ENCODE measurements at places on chromosomes 16 and 17. TPM values are rescaled to one million over a fixed set of nuclear protein-coding genes. Genes with fewer than 3 reads are reported as not detected.

Gene KCNJ2
- total RNA-seq: not detected

Gene TMIGD1
- not detected for total RNA-seq

Gene KIF18B
- 54.3 TPM for total RNA-seq

Gene CDH1
- total RNA-seq: 0.06 TPM

Gene CNTROB
- 79.9 TPM for total RNA-seq

Gene PRAC2
- total RNA-seq: 25.5 TPM

Gene CMTM3
- total RNA-seq: 25.5 TPM

Gene AOC3
- 0.62 TPM for total RNA-seq

Gene TRPV3
- total RNA-seq: 0.13 TPM

Gene PRSS27
- total RNA-seq: 1.3 TPM

Gene CCDC182
- total RNA-seq: not detected

Gene PLA2G10
- total RNA-seq: not detected

DNA sequence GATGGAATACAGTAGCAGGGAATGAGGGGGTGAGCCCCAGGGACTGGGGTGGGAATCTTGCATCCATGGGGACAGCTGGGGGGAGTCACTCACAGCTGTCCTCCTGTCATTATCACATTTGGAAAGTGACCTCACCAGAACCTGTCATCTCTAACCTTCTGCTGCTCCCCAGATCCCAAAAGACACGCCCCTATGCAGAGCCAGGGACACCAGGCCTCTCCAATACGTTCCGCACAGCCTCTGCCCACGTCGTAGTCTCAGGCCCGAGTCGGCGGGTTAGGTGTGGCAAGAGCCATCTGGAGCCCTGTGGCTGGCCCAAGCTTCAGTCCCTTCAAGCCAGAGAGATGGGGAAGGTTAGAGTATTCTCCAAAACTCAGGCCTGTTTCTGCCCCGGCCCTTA is 214.3 kb downstream of the ENGASE start:
- no peak for DNase-seq
- H3K36me3 ChIP-seq: no peaks in the 10 kb centered on the region
- H3K4me1 ChIP-seq: no peaks in the 10 kb centered on the region
- no peak overlapping the region for H3K27ac ChIP-seq

GRCh38 chr16:66258916-66259845 is 107.3 kb upstream of the CDH5 start:
- H3K4me1 ChIP-seq: peaks cover 6% of the 10 kb centered on the region
- no peaks in the 10 kb centered on the region for H3K36me3 ChIP-seq
- H3K4me3 ChIP-seq: no peak overlapping the region

DNA sequence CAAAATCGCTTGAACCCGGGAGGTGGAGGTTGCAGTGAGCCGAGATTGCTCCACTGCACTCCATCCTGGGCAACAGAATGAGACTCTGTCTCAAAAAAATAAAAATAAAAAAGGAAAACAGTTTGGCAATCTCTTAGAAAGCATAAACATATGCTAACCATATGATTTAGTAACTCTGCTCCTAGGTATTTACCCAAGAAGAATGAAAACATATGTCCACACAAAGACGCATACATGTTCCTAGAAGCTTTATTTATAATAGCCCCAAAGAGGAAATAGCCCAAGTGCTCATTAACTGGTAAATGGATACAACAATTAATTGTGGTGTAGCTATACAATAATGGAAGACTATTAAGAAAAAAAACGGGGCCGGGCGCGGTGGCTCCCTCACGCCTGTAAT is 18.5 kb upstream of the CDH1 start:
- H3K27me3 ChIP-seq: no peaks in the 10 kb centered on the region
- no peak overlapping the region for H3K27ac ChIP-seq
- no peak for DNase-seq
- no peaks in the 10 kb centered on the region for H3K36me3 ChIP-seq
- no peak overlapping the region for H3K4me3 ChIP-seq

GRCh38 chr17:333626-334396 is 18.8 kb downstream of the RPH3AL start:
- no peak overlapping the region for H3K4me3 ChIP-seq
- no peak overlapping the region for H3K27ac ChIP-seq
- no peaks in the 10 kb centered on the region for H3K27me3 ChIP-seq
- H3K4me1 ChIP-seq: peaks cover 16% of the 10 kb centered on the region

GRCh38 chr16:88792078-88792550 is 7.1 kb upstream of the PIEZO1 start:
- DNase-seq: no peak
- no peaks in the 10 kb centered on the region for H3K27me3 ChIP-seq
- no peak overlapping the region for H3K4me3 ChIP-seq
- peaks cover 11% of the 10 kb centered on the region for H3K4me1 ChIP-seq
- no peak overlapping the region for H3K27ac ChIP-seq
- H3K36me3 ChIP-seq: no peaks in the 10 kb centered on the region

DNA sequence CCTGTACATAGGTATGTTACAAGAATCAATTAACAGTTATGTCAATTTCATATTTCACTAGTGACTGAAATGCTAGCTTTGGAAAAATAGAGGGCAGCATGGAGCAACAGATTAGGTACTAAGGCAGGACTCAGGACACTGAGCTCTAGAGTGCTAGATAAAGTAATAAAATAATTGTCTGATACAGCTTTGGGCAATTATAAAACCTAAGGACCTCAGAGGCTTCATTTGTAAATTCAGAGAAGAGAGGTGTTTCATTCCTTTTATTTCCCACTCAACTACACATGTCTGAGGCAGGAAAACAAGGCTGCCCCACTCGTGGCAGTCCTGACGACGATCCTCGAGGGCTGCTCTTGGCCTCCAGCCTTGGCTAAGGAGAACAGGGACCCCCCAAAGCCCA is 81.5 kb downstream of the CA4 start:
- no peaks in the 10 kb centered on the region for H3K36me3 ChIP-seq
- no peaks in the 10 kb centered on the region for H3K27me3 ChIP-seq
- peak overlapping the region; percentile 13 for H3K27ac ChIP-seq
- DNase-seq: peak; percentile 64
- H3K4me3 ChIP-seq: peak overlapping the region; percentile 15
